ENCODE measurements at places on chromosomes 7 and 10.

GRCh38 chr7:74223711-74224510 is 14.1 kb downstream of the LAT2 start:
- DNase-seq = no peak

DNA sequence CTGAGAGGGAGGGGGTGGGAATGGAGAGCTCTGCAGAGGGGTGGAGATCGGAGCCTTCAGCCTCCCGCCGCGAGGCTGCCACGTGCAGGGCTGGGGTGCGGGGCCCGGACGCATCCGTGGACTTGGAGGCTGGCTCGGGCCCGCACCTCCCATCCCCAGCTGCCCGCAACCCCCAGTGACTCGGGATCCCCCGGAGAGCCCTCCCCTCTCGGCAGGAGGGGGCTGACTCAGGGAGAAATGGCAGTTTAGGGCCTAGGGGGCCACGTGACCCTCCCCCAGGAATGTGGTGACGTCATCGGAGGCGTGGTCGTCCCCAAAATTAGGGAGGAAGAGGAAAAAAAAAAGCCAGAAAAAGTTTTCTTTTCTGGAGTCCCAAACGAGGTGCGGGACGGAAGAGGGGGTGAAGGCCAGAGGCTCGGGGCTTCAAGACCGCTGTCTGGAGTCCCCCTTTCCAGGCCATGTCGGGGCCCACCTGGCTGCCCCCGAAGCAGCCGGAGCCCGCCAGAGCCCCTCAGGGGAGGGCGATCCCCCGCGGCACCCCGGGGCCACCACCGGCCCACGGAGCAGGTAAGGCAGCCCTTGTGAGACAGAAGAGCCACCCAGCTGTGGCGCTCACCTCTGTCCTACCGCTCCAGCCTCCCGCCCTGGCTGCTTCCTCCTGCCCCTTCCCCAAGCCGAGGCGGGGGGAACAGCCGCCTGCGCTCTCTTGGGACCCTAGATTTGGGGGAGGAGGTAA is at the start of gene TRIP6:
TSS of gene TRIP6 (plus strand) at position 348 of the 736 bp plus-strand sequence. CDS start at position 459, 111 bp downstream.
- DNase-seq = peak; percentile 42

DNA sequence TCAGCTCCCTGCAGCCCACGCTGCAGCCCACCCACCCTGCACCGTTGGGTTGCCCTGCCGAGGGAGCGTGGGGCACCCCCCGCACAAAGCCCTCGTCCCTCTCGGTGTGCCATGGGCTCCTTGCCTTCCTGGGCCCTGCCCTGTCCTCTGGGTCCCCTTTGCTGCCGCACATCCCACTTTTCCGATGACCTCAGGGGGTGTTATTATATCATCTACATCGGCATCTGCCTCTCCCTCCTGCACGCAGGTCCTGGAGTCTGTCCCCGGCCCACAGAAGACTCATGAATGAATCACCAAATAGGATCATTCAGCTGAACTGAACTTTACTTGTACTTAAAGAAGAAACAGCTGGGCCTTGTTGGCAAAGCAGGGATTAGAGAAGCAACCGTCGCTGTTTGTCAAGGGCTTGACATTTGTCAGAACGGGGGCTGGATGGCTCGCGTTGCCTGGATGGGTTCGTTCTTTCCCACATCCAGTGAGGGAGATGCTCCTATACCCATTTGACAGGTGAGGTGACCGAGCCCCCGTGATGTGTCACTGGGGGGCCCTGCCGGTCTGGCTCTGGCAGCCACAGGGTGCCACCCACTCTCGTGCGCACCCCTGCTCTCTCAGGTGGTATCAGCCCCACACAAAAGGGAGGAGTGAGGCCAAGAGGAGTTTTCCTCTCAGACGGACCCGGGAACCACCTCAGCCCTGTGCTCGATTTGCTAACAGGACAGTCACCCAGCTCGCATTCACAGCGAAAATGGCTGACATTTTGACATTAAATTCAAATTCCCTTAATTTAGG is 58.6 kb upstream of the EBF3 start:
- no peak for DNase-seq

- DNase-seq = no peak
Observed at GRCh38 chr7:32042900-32043299, 27.3 kb downstream of the PDE1C start.

- DNase-seq = no peak
Observed at GRCh38 chr10:122194251-122194650, 76.8 kb upstream of the BTBD16 start.

DNA sequence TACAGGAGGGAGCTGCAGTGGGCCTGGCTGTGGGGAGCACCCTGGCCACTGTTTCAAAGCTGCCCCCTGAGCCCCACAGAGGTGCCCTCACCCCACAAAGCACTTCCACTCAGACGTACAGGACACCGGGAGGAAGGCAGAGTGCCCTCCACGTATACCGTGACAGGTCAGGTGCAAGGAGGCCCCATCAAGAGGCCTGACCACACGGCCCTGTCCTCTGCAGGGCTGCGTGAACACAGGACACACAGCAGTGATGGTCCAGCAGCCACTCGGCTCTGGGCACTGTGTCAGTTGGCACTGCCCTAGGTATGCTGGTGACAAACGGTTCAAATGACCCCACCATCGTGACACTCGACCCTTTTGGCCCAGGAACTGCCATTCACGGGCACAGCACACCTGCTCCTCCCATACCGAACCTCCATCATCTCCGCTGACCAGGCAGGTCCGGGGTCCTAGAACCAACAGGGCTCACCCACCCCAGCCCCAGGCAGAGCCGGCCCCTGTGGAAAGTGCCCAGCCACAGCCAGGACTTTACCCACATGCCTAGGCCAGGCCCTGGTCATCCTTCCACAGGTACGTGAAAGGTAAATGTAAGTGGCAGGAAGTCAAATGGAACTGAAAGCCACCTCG is 560.9 kb downstream of the PTPRN2 start:
- DNase-seq = no peak

GRCh38 chr10:86688398-86688921 is 20.1 kb downstream of the LDB3 start:
- peak; percentile 45 for DNase-seq

- no peak for DNase-seq
Observed at GRCh38 chr10:12332572-12333379, 16.6 kb upstream of the CAMK1D start.

- no peak for DNase-seq
Observed at GRCh38 chr10:67033878-67034277, 108.0 kb downstream of the LRRTM3 start.

GRCh38 chr10:123385508-123386080 is 231.4 kb downstream of the BUB3 start:
- no peak for DNase-seq

- no peak for DNase-seq
Observed at GRCh38 chr7:42227021-42227420, 10.0 kb downstream of the GLI3 start.

GRCh38 chr7:119964788-119965542 is 308.0 kb upstream of the KCND2 start:
- no peak for DNase-seq
